ENCODE measurements at places on chromosomes 3 and 15. TPM values are rescaled to one million over a fixed set of nuclear protein-coding genes. Genes with fewer than 3 reads are reported as not detected.

DNA sequence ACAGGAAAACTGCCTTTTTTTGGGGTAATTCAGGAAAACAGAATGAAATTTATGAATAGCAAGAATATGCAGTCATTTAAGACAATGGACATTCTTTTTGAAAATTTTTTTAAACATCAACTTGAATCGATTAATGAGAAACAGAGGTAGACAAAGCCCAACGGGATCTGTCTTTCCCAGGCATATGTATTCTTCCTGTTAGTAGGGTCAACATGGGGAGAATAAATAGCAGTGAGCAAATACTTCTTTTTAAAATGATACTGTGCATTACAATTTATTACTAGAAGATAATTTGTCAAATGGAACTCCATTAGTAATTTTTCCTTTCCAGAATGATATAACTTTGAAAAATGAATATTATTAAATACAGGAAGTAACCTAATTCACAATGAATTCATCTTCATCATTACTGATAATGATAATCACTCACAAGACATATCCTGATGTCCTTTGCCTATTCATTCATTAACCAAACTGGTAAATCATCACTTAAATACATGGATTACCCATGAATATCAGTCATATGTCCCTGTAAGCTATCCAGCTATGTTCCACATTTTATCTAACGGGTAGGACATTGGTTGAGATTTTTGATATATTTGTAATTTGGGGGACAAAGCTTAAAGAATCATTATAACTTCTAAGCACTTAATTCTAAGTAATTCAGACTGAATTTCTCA, 209.2 kb upstream of the CDIN1 start:
- H3K4me1 ChIP-seq: no peaks in the 10 kb centered on the region
- no peak for DNase-seq
- H3K27ac ChIP-seq: no peak overlapping the region
- H3K36me3 ChIP-seq: no peaks in the 10 kb centered on the region
- no peak overlapping the region for H3K4me3 ChIP-seq

GRCh38 chr15:29712149-29712885, 110.0 kb downstream of the TJP1 start:
- no peaks in the 10 kb centered on the region for H3K36me3 ChIP-seq
- H3K4me1 ChIP-seq: no peaks in the 10 kb centered on the region
- H3K4me3 ChIP-seq: no peak overlapping the region
- no peaks in the 10 kb centered on the region for H3K27me3 ChIP-seq

- H3K27ac ChIP-seq: peak overlapping the region; percentile 59
- no peaks in the 10 kb centered on the region for H3K36me3 ChIP-seq
- H3K4me3 ChIP-seq: no peak overlapping the region
- peaks cover 8% of the 10 kb centered on the region for H3K4me1 ChIP-seq
- H3K27me3 ChIP-seq: no peaks in the 10 kb centered on the region
- no peak for DNase-seq
These were observed 60.5 kb downstream of the SH3BP5 start for GRCh38 chr3:15271785-15272381.

GRCh38 chr3:183266454-183266853, 13.4 kb downstream of the B3GNT5 start:
- H3K36me3 ChIP-seq: no peaks in the 10 kb centered on the region
- no peak overlapping the region for H3K27ac ChIP-seq
- no peak overlapping the region for H3K4me3 ChIP-seq
- no peaks in the 10 kb centered on the region for H3K4me1 ChIP-seq

DNA sequence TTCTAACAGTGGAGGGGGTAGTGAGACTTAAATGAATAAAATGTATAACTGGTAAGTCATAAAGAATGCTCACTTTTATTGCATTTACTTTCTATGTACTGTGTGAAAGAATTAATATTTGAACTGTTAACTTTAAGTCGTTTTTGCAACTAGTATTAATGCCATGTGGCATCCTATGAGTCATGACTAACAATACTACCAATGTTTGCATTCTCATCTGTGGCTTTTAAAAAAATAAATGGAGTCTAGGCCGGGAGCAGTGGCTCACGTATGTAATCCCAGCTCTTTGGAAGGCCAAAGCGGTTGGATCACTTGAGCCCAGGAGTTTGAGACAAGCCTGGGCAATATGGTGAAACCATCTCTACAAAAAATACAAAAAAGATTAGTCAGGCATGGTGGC, 5.2 kb downstream of the C3orf49 start:
- no peak overlapping the region for H3K4me3 ChIP-seq
- no peaks in the 10 kb centered on the region for H3K36me3 ChIP-seq
- H3K27ac ChIP-seq: no peak overlapping the region
- H3K27me3 ChIP-seq: no peaks in the 10 kb centered on the region
- no peak for DNase-seq
- no peaks in the 10 kb centered on the region for H3K4me1 ChIP-seq

DNA sequence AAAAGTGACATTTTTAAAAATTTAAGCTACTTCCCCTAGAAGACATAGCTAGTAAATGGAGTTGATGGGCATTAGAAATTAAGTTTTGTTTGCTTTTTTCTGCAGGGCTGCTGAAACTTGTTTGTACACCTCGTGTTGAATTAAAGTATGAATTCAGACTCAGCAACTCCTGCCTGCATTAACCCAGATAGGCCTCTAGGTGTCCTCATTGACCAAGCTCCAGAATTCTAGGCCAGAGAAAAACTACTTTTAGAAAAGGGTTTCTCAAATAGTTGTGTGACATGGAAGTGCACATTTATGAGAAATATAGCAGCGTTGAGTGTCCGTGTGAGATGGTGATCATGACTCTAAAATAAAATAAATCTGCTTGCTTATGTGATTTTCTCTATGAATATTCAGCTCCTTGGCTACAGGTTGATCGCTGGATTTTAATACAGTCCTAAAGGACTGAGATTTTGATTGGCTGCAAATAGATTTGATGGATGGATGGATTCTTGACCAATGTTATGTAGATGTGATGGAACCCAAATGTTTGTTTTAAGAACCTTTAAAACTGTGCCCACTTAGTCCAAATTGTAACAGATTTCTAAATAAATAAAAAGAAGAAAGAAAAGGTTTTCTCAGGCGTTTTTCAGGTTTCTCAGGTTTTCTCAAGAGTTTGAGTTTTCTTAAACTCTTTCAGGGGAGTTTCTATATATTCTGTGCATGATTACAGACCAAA, 39.4 kb upstream of the LMOD3 start:
- H3K4me3 ChIP-seq: no peak overlapping the region
- H3K27me3 ChIP-seq: no peaks in the 10 kb centered on the region
- no peaks in the 10 kb centered on the region for H3K36me3 ChIP-seq
- H3K27ac ChIP-seq: no peak overlapping the region

DNA sequence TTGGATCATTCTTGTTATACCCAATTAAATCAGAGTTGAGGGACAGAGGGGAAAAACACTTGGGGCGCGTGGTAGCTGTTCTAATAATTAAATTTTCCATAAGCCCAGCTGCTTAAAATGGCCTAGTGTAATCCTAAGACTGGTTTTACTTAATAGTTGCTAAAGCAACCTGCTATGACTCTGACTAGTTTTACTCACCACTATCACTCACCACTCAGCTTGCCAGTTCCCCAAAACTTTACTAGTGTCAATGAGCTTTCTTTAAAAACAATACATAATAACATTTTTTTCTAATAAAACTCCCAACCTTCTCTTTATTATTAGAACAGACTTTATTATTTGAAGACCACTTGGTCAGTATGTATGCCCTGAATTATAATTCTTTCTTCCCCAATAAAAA, 49.6 kb downstream of the ECT2 start:
- H3K36me3 ChIP-seq: no peaks in the 10 kb centered on the region
- H3K27me3 ChIP-seq: no peaks in the 10 kb centered on the region
- DNase-seq: no peak
- H3K4me3 ChIP-seq: no peak overlapping the region

DNA sequence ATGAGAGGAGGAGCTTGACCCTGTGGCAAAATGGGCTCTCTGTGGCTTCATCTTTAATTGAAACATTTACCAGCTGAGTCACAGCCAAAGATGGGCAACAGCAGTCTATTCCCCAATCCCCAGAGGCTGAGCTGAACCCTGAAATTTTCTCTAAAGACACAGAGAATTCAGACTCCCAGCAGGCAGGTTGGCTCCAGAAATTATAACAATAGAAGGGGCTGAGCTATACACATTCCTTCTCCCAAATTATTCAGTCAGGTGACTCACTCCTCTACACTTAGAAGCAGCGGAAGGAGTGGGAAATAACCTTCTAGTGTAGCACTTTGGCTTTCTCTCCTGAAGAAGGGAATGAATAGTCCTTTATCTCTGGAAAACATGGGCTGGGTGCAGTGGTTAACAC, 264.3 kb upstream of the ARHGEF26 start:
- H3K27me3 ChIP-seq: no peaks in the 10 kb centered on the region
- no peaks in the 10 kb centered on the region for H3K4me1 ChIP-seq
- DNase-seq: no peak
- H3K27ac ChIP-seq: no peak overlapping the region

DNA sequence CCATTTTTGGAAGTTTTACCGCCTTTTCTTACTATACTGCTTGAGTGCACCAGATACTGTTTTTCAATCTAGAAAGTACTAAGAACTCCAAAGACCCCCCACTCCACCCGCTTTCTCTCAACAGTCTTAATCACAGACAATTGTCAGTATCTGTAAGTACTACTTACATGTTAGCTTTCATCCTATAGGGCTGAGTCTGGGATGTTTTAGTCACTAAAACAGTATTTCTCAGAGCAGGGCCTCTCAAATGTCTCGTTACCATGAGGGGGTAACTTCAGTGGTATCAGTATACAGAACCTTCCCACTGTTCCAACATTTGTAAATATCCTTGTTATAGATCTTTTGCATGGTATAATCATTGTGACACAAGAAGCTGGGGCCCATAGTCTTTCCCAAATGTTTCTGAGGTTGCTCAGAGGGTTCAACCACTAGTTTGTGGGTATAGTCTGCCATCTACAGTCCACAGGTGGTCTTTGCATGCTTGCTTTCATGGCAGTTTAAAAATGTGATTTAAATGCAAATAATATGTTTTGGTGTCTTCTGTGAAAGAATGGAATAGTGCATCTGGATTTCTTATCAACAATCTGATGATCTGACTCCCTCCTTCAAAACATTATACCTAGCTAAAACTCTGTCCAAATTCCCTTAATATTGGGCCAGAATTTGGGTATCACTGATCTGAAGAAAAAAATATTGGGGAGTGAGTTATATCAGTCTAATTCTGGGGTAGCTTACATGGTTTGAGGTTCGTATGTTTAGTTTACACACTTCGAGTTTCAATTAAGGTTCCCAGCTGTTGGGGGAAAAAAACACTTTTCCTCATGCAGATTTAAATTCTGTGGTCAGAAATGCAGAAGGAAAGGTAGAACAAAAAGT, 18.0 kb upstream of the DNAJC13 start:
- no peak overlapping the region for H3K27ac ChIP-seq
- H3K4me3 ChIP-seq: no peak overlapping the region
- no peaks in the 10 kb centered on the region for H3K36me3 ChIP-seq
- DNase-seq: no peak
- H3K4me1 ChIP-seq: no peaks in the 10 kb centered on the region

DNA sequence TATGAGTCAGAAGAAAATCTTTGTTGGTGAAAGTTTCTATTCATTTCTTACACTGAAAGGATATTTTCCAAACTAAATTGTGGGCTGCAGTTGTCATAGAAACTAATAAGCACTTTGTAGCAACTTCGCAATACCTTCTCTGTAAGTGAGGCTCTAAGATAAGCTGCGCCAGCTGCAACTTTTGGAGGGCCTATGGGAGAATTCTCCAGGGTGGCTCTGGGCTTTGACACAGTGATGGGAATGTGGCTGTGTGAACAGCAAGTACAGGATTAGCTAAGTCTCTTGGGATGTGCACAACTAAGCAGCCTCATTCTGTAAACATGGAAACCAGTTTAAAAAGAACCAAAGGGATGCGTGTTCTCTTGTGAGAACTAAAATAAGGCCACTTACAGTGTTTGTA, 124.6 kb upstream of the SGO1 start:
- DNase-seq: no peak
- H3K4me3 ChIP-seq: no peak overlapping the region
- no peaks in the 10 kb centered on the region for H3K36me3 ChIP-seq
- no peaks in the 10 kb centered on the region for H3K27me3 ChIP-seq

GRCh38 chr3:30204126-30204525, 402.3 kb upstream of the TGFBR2 start:
- H3K27ac ChIP-seq: no peak overlapping the region
- DNase-seq: no peak
- no peaks in the 10 kb centered on the region for H3K4me1 ChIP-seq

GRCh38 chr3:33122991-33123390, 9.2 kb downstream of the CRTAP start:
- DNase-seq: no peak
- H3K36me3 ChIP-seq: no peaks in the 10 kb centered on the region
- no peak overlapping the region for H3K4me3 ChIP-seq

DNA sequence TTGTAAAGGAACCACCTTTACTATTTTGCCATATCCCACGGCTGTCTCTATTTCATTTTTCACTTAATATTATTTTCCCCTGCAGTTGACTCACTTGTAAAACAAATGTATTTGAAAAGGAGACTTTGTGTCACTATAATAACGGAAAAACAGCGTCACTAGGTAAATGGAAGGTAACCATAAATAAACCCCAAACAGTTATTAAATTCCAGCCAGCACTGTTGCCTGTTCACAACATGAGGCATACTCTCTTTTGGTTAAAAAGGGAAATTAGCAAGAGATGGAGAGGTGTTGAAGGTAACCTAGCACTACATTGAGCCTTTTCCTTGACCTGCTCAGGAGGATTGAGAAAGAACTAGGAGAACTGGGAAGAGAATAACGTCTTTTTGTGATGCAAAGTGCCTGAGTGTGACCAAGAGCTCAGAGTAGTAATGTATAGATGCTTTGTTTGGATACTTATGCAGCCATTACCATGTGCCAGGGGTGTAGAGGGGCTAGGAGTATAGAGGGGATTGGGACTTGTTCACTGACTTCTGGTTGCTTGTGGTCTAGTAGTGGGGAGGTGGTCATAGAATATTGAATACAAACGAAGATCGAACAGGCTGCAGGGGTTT, 19.6 kb downstream of the FLNB start:
- H3K4me3 ChIP-seq: no peak overlapping the region
- H3K27ac ChIP-seq: peak overlapping the region; percentile 80
- H3K27me3 ChIP-seq: no peaks in the 10 kb centered on the region

DNA sequence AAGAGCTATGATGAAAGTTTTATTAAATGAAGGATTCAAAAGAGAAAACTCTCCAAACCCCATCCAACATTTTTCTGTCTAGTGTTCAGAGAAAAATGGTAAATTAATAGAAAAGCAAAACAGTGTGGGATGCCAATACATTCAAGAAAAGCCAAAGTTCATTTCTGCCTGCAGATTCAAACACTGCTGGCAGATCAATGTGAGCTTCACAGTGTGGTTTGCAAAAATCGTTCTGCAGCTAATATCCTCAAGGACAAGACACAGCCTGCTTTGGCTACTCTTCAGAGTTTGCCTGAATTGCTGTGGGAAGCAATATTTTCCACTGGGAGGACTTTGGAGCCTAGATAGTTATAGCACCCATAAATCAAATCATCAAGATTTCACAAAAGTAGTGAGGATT, 619.9 kb upstream of the SUCLG2 start:
- no peak overlapping the region for H3K4me3 ChIP-seq
- no peak for DNase-seq
- H3K27me3 ChIP-seq: no peaks in the 10 kb centered on the region
- H3K36me3 ChIP-seq: no peaks in the 10 kb centered on the region
- no peaks in the 10 kb centered on the region for H3K4me1 ChIP-seq

Gene SLC30A4
- total RNA-seq: 5.9 TPM

Gene SLC2A2
- not detected for total RNA-seq

Gene PP2D1
- not detected for total RNA-seq

Gene SAMD7
- total RNA-seq: not detected

Gene RPL29
- 2,229 TPM for total RNA-seq

Gene COL6A5
- total RNA-seq: not detected

Gene DPPA2
- not detected for total RNA-seq

Gene PCOLCE2
- total RNA-seq: 178 TPM

Gene SH2D7
- not detected for total RNA-seq

All from breast epithelium (tissue), 4 donors.